CD4-positive, alpha-beta T cell treated with Interferon gamma for 1 hour (primary cell): ENCODE measurements at places on chromosomes 16 and 17.
A peak's percentile ranks its signal among the peaks of the same experiment; 100 is the strongest.

GRCh38 chr16:75109732-75110243 is 6.8 kb downstream of the LDHD start:
- no peak for DNase-seq

- DNase-seq: no peak
Measured at GRCh38 chr17:82689077-82689476, 9.4 kb downstream of the RAB40B start.

- DNase-seq: no peak
Measured at GRCh38 chr16:76201385-76201784, 75.8 kb upstream of the CNTNAP4 start.

- no peak for DNase-seq
Measured at GRCh38 chr17:9984768-9985167, 79.7 kb upstream of the RCVRN start.

GRCh38 chr17:28716740-28717577 is 709 bp downstream of the RAB34 start:
- no peak for DNase-seq

GRCh38 chr17:38864636-38865398 is 5.0 kb upstream of the LASP1 start:
- DNase-seq: no peak

- DNase-seq: no peak
Measured at GRCh38 chr17:67519801-67520251, 142.7 kb downstream of the PITPNC1 start.

DNA sequence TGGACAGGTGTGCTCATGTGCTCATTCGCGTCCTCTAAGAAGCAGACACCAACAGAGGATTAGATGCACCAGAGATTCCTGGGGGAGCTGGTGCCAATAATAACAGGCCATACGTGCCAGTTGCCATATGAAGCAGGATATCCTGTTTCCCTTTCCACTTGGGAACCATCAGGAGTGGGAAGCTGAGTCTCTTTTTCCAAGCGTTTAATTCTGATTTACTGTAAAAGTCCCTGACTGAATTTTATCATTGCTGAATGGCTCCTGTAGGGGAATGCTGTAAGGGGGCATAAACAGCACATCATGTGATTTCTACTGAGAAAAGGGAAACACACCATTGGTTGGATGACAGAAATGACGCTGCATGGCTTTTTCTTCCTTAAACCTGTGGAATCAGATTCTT is 113.3 kb downstream of the IRF8 start:
- no peak for DNase-seq

DNA sequence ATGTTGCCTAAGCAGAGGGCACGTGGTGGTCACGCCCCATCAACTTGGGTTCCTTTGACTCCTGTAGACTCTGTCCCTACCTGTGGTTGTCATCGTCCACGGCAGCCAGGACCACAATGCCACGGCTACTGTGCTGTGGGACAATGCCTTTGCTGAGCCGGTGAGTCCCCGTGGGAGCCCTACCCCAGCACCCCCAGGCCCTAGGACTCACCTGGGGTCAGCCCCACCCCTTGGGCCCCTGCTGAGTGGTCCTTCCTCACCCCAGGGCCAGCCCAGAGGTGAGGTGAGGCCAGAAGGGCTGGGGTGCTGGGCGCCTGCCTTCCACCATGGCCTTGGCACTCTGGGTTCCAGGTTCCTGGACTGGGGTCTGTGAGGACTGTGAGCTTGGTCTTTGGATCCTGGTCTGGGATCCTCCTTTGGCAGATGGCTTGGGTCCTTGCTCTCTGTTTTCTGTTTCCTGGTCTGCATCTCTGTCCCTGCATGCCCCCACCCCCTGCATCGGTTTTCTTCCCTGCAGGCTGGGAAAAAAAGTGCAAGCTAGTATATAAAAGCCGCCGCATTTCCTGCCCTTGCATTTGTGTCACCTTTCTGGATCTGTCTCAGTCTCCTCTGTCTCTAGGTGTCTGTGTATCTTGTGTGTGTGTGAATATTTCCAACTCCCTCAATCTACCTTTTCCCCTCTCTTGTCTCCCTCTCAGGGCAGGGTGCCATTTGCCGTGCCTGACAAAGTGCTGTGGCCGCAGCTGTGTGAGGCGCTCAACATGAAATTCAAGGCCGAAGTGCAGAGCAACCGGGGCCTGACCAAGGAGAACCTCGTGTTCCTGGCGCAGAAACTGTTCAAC is 17.5 kb downstream of the STAT5A start:
- no peak for DNase-seq

DNA sequence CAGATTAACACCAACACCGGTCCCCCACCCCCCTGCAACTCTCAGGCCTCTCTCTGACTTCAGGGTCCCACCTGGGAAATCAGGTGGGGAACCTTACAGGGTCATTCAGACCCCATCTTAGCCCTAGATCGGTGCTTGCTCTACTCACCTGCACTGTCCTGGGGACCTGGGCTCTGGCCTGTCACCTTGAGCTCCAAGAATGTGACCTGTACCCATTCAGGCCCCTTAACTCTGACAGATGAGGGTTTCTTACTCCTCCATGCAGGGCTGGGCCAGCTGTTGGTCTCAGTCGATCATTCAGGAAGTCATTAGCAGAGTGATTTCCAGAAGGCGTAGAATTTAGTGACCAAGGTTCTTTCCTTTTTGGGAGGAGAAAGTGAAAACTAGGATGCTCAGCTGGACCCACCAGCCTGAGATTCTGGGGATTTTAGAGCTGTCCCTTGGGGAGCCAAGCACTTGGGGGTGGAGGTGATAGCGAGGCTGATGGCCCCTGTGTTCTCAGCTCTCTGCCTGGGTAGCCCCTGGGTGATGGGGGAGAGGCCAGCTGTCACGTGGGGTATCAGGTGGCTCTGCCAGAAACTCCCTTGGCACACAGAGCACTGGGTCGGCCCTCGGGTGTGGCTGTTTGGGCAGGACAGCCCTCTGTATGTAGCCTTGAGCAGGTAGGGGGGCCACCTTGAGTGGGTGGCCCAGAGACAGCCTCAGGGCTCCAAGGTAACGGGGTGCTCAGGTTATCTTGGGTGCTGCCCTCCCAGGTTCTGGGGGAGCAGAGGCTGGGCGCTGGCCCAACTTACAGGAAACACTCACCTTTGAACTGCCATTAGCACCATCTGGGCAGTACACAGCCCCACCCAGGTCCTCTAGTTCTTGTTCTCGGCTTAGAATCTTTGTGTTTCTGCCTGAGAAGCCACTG is 724 bp downstream of the MVP start:
- DNase-seq: peak; percentile 55

DNA sequence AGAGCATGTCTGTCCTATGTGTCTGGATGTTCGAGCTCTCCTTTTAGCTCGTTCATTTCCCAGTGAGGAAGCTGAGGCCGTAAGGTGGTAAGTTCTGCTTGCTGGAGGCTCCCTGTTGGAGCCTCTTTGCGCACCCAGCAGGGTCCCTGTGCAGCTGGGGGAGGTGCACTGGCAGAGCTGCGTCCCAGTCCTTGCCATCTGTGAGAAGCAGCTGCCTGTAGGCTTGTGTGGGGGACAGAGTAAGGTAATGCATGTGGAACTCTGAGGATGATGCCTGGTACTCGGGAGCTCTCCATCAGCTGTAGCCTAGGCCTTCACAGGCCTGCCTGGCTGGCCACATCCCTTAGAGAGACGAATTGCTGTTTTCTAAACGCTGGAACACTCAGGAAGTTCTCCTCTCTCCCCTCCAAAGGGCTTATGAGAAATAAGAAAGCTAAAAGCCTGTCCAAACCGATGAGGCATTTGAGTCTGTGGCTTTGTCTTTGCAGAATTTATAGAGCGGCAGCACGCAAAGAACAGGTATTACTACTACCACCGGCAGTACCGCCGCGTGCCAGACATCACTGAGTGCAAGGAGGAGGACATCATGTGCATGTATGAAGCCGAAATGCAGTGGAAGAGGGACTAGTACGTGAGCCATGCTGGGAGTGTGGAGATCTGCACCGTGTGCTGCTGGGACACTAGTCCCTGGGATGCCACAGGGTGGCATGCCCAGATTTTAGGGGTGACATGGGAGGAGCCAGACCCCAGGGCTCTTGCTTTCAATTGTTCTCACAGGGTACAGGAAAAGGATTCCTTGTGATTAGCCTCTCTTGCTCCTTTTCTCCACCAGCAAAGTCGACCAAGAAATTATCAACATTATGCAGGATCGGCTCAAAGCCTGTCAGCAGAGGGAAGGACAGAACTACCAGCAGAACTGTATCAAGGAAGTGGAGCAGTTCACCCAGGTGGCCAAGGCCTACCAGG is 1.6 kb downstream of the NDUFB10 start:
- no peak for DNase-seq

DNA sequence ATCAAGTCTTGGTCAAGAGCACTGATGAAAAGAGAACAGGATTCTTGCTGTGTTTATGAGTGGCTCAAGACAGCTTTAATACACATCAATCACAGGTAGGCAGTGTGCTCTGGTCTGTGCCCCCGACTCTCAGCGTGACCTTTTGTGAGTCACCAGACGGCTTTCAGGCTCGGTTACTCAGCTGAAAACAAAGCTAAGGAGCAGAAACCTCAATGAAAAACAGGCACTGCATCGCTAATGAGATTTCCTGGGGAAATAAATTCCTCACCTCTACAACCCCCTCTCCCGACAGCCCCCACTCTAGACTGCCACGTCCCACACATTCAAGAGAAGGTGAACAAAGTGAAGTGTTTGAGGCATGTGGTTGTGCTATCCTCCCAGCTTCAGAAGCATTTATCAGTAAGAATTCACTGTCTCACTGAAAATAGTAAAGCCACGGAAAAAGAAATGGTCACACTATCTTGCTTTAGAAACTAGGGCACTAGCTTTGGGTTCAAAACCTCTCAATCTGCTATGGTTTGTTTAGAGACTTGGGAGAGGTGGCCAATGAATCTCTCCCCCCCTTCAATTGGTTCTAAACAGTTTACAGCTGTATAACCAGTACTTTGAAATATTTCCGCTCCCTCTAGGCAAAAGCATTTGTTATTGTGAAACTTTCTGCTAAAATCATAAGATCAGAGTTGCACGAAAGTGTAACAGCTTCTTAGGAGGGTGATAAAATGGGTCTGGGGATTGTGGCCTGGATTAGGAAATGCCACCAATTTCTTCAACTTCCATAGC is 199.5 kb upstream of the PMFBP1 start:
- DNase-seq: no peak

GRCh38 chr17:50443505-50443974 is 17.5 kb downstream of the ACSF2 start:
- DNase-seq: no peak

DNA sequence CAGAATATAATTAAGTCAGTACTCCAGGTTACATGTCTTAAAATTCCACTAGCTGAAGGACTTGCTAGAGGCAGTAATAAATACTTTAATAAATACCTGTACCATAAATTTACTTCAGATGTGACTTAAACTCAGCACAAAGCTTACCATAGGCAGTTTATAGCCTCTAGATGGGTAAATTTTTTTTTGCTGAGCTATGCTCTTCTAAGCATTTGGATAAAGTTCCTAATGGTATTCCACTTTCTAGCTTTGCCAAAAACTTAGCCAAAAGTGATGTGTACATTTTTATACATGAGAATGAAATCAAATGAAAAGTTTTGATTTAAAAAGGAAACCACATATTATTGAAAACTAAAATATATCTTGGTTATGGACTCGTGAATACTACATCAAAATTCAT is 63.7 kb upstream of the DHX40 start:
- DNase-seq: no peak

GRCh38 chr17:64185101-64185500 is 55.2 kb upstream of the ERN1 start:
- no peak for DNase-seq

DNA sequence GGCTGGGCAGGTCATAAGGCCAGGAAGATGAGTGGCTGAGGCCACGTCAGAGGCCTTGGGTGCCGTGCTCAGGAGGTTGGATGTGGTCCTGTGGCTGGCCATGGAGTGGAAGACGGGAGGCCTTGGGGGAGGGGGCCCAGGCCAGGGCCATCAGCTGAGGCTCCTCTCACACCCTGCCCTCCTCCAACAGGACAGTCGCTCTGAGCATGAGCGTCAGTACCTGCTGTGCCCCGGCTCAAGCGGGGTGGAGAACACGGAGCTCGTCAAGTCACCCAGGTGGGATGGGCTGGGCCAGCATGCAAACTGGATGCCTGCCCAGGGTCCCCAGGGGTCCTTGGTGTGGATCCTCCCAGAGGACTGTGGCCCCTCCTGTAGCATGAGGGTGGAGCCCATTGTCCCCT is 19.2 kb downstream of the POLR3E start:
- DNase-seq: no peak

DNA sequence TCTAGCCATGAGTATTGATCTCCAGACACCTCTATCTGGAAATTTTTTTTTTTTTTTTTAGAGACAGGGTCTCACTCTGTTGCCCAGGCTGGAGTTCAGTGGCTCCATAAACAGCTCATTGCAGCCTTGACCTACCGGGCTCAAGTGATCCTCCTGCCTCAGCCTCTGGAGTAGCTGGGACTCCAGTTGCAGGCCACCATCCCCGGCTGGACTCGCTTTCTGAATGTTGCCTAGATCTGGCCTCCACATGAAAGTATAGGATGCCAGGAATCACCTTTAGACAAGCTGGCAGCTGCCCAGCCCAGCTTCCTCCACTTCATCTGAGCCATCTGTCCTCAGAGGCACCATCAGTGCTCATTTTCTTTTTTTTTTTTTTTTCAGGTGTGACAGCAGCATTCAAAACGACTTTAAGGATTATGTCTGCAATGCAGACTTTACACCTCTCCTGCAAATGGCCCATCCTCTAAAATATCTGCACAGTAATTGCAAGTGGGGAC is 6.4 kb upstream of the PRR14 start:
- no peak for DNase-seq

DNA sequence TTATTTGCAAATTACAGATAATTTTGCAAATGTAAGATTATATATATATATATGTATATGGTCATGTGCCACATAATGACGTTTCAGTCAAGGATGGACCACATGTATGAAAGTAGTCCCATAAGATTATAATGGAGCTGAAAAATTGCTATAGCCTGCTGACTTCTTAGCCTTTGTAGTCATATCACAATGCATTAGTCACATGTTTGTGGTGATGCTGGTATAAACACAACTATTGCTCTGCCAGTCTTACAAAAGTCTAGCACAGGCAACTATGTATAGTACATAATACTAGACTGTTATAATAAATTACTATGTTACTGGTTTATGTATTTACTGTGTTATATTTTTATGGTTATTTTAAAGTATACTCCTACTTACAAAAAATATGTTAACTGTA is 444.3 kb downstream of the KCNJ2 start:
- no peak for DNase-seq

DNA sequence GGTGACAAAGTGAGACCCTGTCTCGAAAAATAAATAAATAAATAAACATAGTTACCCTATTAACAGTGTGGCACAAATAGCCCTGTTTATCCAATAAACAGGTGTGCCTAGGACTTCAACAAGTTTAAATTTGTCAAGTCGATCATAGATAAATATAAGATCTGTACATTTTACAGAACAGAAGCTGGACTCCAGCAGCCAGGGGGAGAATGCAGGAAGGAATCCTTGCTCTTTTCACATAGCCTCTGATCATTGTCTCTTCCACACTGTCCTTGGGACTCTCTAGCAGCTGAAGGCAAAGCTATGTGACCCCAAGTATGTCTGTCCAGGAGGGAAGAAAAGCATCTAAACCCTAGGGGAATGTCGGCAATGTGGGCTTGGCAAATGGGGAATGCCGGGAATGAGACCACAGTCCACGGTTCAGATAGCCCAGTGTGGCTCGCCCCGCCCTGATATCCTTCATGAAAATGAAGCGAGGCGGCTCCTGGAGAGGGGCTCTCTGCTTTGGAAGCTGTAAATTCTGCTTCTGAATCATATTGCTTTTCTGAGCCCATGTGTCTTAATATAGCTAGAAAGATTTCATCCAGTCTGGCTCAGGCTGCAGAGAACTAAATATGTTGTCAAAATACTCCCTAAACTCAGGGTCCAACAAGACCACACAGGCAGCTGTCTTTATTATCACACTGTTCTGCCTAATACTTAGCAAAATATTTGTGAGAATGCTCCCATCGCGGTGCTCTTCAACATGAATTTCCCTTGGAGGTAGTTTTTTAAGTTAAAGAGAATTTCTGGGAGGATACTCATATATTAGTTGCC is 24.9 kb upstream of the GRB2 start:
- no peak for DNase-seq
